ENCODE measurements at places on chromosomes 2 and 18.

GRCh38 chr2:86468162-86469033, 27.2 kb downstream of the KDM3A start:
- DNase-seq = peak; percentile 3

DNA sequence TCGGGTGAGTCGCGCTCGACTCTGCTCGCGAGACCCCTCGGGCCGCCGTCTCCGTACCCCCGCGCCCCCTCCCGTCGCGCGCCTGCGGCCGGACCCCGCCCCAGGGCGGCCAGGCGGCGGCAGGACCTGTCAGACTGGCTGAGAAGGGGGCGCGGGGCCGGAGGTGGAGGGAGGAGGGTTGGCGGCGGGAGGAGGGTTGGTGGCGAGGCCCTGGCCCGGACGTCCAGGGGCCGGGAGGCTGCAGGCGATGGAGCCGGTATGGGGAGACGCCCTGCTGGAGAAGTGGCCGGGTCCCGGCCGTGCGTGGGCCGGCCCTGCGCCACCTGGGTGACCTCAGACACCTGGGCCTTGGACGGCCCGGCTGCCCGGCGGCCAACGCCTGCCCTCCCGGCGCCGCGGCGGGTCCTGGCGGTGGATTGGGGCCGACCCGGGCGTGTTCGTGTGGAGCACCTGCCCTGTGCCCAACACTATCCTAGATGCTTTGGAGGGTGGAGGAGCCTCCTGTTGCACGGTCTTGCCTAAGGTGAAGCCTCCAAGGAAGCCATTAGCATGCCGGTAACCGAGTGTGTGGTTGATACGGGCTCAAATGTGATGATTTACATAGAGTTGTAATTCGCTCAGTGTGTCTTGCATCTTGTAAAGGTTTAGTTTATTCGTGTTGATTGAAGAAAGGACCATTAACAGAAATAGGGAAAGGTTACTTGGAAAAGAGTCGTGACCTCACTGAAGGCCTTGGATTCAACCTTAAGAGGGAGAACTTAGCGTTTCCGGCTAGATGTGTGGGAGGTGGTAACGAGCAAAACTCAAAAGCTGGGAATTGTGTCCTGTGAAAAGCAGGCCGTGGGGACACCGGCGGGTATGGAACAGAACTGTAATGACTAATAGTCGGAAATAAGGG, 550 bp downstream of the MYL12B start:
- no peak for DNase-seq

DNA sequence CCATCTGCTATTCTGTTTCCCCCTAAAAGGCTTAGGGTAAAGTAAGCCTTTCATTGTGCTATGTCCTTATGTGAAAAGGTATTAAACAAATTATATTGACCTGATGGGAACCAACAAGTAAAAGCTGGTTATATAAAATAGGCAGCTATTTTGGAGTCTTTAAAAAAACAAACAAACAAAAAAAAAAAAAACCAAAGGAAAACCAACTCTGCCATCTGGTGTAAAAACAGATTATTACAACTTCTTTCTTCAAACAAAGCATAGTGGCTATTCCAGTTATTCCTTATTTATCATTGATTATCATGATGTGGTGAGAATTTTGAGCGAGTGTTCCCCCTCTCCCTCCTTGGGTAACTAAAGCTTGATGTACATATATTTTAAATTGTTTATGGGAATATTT, 122.3 kb upstream of the FHL2 start:
- DNase-seq = no peak

- DNase-seq = no peak
Observed at GRCh38 chr2:67898595-67898994, 164.2 kb downstream of the C1D start.

DNA sequence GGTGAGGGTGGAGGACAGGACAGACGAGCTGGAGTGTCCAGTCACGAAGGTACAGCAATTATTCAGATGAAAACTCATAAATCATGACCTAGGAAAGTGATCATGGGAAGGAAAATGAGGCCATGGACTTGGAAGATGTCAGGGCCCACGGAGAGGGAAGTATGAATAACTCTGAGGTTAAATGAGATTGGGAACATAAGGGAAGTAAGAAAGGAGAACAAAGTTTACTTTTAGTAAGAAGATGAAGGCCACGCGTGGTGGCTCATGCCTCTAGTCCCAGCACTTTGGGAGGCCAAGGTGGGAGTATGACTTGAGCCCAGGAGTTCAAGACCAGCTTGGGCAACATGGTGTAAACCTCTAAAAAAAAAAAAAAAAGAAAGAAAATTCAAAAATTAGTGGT, 56.2 kb downstream of the AQP4 start:
- no peak for DNase-seq
